ENCODE measurements at places on chromosomes 16 and 17.

- no peak for DNase-seq
Observed at GRCh38 chr17:16977932-16978331, 6.0 kb upstream of the TNFRSF13B start.

DNA sequence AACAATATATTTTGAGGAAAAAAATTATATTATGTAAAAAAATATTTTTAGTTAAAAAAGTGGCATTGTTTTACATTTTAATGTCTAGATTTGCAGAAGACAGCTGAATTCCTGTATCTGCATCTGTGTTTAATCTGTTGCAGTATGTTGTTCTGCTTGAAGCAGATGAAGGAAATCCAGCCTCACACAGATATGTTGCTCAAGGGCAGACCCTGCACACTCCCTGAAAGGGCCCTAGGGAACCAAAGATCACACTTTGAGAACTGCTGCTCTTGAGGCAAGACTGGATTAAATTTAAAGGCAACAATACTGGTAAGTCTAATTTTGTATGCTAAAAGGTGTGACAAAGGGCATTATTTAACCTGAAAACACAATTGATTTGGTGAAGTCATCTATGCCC is 16.4 kb upstream of the SLC6A4 start:
- no peak for DNase-seq

- DNase-seq, result no peak
Observed at GRCh38 chr16:86306811-86307513, 203.4 kb upstream of the FOXF1 start.

DNA sequence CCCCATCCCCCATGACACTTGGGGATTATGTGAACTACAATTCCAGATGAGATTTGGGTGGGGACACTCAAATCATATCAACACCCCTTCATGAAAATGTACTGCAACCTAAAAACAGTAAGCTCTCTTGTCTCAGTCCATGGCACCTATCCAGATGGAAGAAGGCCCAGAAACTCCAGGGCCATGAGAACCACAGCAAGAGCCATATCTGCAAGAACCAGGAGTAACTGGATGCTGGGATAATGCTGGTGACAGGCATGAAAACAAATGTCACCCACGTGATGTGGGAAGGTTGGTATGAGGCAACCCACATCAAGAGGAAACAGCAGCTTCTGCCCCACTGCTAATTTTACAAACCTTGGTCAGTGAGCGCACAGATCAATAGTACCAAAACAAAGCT is 400.1 kb upstream of the ERCC4 start:
- DNase-seq, result no peak

- no peak for DNase-seq
Observed at GRCh38 chr17:69820876-69821473, 254.1 kb upstream of the KCNJ16 start.

DNA sequence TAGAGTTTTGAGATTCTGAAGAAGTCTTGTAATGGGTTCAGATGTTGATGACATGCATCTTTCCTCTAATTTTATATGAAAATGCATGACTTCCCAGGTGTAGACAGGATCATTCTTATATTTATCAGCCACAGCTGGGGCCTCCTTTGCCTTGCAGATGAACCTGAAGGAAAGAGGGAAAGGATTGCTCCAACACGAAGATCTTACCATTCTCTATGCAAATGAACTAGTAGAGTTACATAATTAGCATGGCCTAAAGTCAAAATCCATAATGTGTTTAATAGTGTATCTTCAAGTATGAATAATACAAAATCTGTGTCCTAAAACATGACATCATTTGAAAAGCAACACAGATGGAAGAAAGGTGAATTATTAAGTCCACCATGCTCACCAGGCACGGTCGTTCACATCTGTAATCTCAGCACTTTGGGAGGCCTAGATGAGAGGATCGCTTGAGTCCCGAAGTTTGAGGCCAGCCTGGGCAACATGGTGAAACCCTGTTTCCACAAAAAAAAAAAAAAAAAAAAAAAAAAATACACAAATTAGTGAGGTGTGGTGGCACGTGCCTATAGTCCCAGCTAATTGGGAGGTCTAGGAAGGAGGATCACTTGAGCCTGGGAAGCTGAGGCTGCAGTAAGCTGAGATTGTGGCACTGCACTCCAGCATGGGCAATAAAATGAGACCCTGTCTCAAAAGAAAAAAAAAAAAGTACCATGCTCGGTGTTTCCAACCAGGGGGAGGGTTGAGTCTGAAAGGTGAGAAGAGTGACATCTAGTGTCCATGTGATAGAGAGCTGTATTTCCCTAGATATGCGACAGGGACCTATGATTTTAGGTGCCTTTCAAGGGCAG is 6.3 kb downstream of the VWA3A start:
- DNase-seq, result no peak

GRCh38 chr16:11097094-11097786 is 152.9 kb downstream of the CLEC16A start:
- DNase-seq, result no peak

DNA sequence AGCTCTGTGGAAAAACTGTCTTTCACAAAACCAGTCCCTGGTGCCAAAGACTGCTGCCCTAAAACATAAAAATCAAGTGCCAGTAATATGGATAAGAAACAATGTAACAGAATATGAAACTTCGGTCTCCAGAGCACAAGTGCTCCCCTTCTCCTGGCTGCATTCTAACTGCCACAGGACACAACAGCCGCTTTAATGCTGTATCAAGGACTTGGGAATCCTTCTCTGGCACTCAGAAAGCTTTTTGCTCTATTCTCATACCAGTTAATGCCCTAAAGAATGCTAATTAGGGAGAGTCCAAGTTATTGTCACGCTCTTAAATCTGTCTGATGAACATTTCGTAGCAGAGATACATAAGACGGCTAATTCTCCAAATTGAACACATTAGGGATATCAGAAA is 90.9 kb downstream of the PARN start:
- DNase-seq, result no peak

Data from spleen (tissue), 13 donors.